ENCODE measurements at places on chromosomes 1 and 21. TPM values are rescaled to one million over a fixed set of nuclear protein-coding genes. Genes with fewer than 3 reads are reported as not detected.
A peak's percentile ranks its signal among the peaks of the same experiment; 100 is the strongest.

DNA sequence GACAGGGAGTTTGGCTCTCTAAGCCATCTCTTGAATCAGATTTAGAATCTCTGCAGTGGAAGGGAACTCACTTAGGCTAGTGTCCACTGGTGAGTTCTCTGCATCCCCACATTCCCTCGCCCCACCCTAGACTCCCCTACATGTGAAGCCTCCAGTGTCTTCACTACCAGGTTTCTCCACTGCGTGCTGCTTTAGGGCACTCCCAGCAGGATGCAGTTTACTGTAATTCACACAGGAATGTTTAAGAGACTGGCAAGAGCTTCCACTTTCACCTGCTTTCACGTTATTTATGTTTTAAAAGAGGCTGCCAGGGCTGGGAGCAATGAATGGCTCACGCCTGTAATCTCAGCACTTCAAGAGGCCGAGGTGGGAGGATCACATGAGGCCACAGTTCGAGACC, 60.2 kb downstream of the KAZN start:
- DNase-seq = no peak
- H3K4me1 ChIP-seq = peaks cover 6% of the 10 kb centered on the region
- H3K27ac ChIP-seq = no peak overlapping the region
- H3K4me3 ChIP-seq = no peak overlapping the region
- no peaks in the 10 kb centered on the region for H3K27me3 ChIP-seq

Gene MGST3
- 181 TPM for total RNA-seq

- no peaks in the 10 kb centered on the region for H3K27me3 ChIP-seq
- no peak overlapping the region for H3K4me3 ChIP-seq
- no peak for DNase-seq
- no peak overlapping the region for H3K27ac ChIP-seq
- no peaks in the 10 kb centered on the region for H3K4me1 ChIP-seq
Measured at GRCh38 chr1:174988986-174989385, 10.8 kb upstream of the CACYBP start.

- DNase-seq = no peak
- no peaks in the 10 kb centered on the region for H3K36me3 ChIP-seq
- H3K27ac ChIP-seq = no peak overlapping the region
- H3K4me1 ChIP-seq = no peaks in the 10 kb centered on the region
- no peak overlapping the region for H3K4me3 ChIP-seq
Measured at GRCh38 chr1:25120281-25120680, 112.0 kb downstream of the SYF2 start.

DNA sequence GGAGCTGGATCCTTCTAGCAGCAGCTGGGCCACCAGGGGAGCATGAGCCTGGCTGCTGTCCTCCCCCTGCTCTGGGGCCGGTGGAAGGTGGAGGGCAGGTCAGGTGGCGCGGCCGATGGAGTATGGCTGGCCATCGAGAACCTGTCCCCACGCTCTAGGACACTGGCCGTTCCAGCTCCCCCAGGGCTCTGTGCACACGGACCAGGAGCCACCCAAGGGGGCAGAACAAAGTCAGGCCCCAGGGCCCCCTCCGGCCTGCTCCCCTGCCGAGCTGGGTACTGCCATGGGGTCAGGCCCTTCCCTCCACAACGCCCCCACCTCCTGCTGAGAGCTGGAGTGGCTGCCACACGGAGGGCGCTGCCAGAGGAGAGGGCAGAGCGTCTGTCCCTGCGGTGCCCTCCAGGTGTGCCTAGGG, 4.5 kb upstream of the PLCH2 start:
- no peak for DNase-seq
- peaks cover 37% of the 10 kb centered on the region for H3K27me3 ChIP-seq
- H3K36me3 ChIP-seq = no peaks in the 10 kb centered on the region
- no peak overlapping the region for H3K4me3 ChIP-seq

- H3K27me3 ChIP-seq = no peaks in the 10 kb centered on the region
- H3K27ac ChIP-seq = no peak overlapping the region
- no peaks in the 10 kb centered on the region for H3K4me1 ChIP-seq
- no peak overlapping the region for H3K4me3 ChIP-seq
Measured at GRCh38 chr1:227938276-227938675, 9.5 kb downstream of the WNT9A start.

Gene FOXD2
- 0.35 TPM for total RNA-seq

Gene DCDC2B
- not detected for total RNA-seq

Gene SNX7
- 14.8 TPM for total RNA-seq

DNA sequence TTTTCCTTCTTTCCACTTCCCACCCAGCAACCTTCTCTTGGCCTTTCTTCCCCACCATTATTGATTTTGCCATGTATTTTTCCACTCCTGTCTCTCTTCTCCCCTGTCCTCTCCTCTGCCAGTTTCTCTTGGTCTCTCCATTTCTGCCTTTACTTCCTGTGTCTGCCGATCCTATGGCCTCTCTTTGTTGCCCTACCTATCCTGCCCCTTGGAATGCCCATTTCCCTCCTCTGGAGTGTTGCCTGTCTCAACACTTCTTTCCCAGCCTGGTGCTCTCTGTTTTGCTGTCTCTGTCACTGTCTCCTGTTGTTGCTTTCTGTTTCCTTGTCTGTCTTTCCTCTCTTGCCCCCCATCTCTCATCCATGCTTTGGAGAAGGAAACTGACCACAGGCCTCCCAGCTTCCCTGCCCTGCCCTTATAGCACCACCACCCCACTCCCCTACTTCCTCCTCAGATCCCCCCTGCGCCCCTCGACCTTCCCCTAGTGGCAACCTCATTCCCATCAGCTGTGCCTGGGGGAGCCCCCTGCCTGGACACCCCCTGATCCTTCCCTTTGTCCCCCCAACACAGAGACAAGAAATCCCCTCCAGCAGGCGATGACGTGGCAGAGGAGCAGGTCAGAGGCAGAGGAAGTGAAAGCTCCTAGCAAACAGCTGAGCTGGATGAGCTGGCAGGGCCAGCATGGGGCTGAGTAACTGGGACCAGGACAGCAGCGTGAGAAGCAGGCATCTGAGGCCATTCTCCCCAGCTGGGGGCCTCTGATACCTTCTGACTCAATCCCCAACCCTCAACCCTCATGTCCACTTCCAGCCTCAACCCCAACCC, 6.6 kb upstream of the ETV3L start:
- DNase-seq = peak; percentile 73
- H3K27ac ChIP-seq = no peak overlapping the region
- no peak overlapping the region for H3K4me3 ChIP-seq
- peaks cover 27% of the 10 kb centered on the region for H3K27me3 ChIP-seq
- H3K36me3 ChIP-seq = no peaks in the 10 kb centered on the region
- H3K4me1 ChIP-seq = no peaks in the 10 kb centered on the region

- H3K4me1 ChIP-seq = peaks cover 19% of the 10 kb centered on the region
- peak overlapping the region; percentile 85 for H3K27ac ChIP-seq
- H3K27me3 ChIP-seq = no peaks in the 10 kb centered on the region
- H3K36me3 ChIP-seq = no peaks in the 10 kb centered on the region
Measured at GRCh38 chr1:147669469-147670318, 630 bp downstream of the ACP6 start.

DNA sequence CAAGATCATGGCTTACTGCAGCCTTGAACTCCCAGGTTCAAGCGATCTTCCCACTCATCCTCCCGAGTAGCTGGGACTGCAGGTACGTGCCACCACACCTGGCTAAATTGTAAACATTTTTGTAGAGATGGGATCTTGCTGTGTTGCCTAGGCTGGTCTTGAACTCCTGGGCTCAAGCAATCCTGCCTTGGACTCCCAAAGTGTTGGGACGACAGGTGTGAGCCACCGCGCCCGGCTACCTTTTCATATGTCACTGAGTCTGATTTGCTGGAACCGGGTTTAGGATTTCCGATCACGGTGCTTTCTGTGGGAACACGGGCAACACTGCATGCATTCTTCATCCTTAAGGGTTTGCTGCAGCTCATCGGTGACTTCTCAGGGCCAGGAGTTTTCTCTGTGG, 32.2 kb upstream of the PCBP3 start:
- H3K36me3 ChIP-seq = no peaks in the 10 kb centered on the region
- H3K4me1 ChIP-seq = no peaks in the 10 kb centered on the region

Gene TRIM67
- not detected for total RNA-seq

DNA sequence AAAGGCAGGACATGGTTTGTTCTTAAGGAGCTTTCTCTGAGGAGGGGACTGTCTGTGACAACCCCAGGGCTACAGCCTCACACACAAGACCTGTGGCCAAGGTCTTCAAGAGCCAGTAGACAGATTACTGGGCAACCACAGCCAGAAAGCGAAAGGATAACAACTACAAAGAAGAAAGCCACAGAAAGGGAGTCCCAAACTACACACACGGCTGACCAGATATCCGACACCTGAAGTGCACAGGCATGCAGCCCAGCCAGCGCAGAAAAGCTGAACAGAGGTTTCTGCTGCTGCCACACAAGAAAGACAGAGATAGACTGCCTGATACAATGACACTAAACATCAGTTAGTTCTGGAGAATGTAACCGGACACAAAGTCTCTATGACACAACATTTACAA, 21.4 kb upstream of the NADK start:
- H3K4me1 ChIP-seq = no peaks in the 10 kb centered on the region
- peaks cover 96% of the 10 kb centered on the region for H3K36me3 ChIP-seq
- DNase-seq = no peak
- H3K27ac ChIP-seq = no peak overlapping the region

DNA sequence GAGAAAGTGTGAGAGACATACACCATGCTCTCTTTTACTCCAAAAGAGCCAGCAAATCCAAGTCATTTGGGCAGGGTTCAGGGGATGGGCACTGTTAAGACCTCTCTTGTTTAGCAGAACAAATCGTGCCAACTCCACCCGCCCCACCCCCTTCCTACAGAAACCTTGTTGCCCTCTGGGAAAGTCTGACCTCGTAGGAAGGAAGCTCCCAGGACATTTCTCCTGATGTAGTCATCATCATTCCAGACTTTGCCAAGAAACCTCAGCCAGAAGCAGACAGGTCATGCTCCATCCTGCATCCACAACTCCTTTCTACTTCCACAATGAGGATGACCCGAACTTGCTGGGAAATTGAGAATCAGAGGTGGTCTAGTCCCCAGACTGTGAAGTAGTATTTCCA, 57.7 kb downstream of the UBE2T start:
- H3K4me3 ChIP-seq = no peak overlapping the region
- no peak for DNase-seq
- H3K27ac ChIP-seq = no peak overlapping the region
- H3K36me3 ChIP-seq = no peaks in the 10 kb centered on the region

DNA sequence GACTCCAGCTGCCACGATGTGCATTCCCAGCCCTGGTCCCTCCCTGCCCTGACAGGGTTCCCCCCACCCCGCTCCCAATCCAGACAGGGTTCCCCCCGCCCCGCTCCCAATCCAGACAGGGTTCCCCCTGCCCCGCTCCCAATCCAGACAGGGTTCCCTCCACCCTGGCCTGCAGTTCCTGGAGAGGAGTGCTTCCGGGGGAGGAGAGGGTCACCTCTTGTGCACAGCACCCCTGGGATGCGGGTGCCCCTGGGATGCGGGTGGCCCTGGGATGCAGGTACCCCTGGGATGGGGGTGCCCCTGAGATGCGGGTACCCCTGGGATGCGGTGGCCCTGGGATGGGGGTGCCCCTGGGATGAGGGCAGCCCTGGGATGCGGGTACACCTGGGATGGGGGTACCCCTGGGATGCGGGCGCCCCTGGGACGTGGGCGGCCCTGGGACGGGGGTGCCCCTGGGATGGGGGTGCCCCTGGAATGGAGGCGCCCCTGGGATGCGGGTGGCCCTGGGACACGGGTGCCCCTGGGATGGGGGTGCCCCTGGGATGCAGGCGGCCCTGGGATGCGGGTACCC, 36.7 kb upstream of the SLC19A1 start:
- no peak overlapping the region for H3K27ac ChIP-seq
- H3K4me1 ChIP-seq = no peaks in the 10 kb centered on the region
- no peak overlapping the region for H3K4me3 ChIP-seq
- no peaks in the 10 kb centered on the region for H3K27me3 ChIP-seq
- no peaks in the 10 kb centered on the region for H3K36me3 ChIP-seq

DNA sequence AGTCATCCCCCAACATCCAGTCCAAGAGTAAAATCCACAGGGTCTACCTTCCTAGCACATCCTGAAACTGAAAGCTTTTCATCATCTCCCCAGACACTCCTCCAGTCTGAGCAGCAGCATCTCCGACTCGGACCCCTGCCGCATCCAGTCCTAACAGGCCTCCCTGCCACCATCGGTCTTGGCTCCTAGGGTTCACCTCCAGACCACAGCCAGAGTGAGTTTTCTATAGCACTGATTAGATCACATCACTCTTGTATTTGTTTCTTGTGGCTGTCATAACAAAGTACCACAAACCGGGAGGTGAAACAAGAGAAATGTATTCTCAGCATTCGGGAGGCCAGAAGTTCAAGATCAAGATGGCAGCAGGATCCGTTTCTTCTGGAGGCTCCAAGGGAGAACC, 187.8 kb downstream of the TOMM20 start:
- no peaks in the 10 kb centered on the region for H3K27me3 ChIP-seq
- H3K4me3 ChIP-seq = no peak overlapping the region
- no peak for DNase-seq
- no peak overlapping the region for H3K27ac ChIP-seq
- H3K4me1 ChIP-seq = no peaks in the 10 kb centered on the region

Gene SMCP
- total RNA-seq = not detected

All from upper lobe of right lung (tissue), 1 donor.